Activated CD8-positive, alpha-beta memory T cell treated with anti-CD3 and anti-CD28 coated beads for 1 hour (primary cell): ENCODE measurements at places on chromosomes 12 and 14.

- DNase-seq, result no peak
Measured at GRCh38 chr14:105088812-105089745, 23.8 kb upstream of the GPR132 start.

GRCh38 chr14:94466706-94467370 is 9.2 kb downstream of the SERPINA9 start:
- no peak for DNase-seq

- DNase-seq, result no peak
Measured at GRCh38 chr14:97166497-97166896, 369.3 kb downstream of the VRK1 start.

GRCh38 chr14:49898485-49898884 is 5.6 kb downstream of the ARF6 start:
- DNase-seq, result no peak

GRCh38 chr12:93242154-93242972 is 135.4 kb upstream of the NUDT4 start:
- no peak for DNase-seq

GRCh38 chr12:40226705-40227104 is 1.9 kb downstream of the LRRK2 start:
- DNase-seq, result no peak
